ENCODE measurements at places on chromosomes 5 and 9.
A peak's percentile ranks its signal among the peaks of the same experiment; 100 is the strongest.

DNA sequence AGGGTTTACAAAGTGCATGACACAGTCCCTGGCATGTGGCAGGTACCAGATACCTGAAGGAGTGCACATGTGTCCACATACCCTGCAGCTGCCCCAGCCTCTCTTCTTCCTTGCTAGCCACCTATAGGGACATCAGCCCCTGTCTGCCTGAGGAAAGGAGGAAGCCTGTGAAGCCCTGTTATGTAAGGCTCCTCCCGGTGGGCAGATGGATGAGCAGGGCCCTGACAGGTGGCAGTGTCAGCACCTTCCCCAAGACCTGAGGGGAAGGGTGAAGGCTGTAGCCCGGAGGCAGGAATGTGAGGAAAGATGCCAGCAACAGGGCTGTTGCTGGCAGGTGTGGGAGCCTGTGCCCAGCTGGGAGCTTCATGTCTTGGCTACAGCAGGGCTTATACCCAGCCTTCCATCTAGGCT, 21.7 kb downstream of the TCF7 start:
- no peak for DNase-seq

- no peak for DNase-seq
These were observed 15.3 kb downstream of the C9orf152 start for GRCh38 chr9:110192531-110193261.

DNA sequence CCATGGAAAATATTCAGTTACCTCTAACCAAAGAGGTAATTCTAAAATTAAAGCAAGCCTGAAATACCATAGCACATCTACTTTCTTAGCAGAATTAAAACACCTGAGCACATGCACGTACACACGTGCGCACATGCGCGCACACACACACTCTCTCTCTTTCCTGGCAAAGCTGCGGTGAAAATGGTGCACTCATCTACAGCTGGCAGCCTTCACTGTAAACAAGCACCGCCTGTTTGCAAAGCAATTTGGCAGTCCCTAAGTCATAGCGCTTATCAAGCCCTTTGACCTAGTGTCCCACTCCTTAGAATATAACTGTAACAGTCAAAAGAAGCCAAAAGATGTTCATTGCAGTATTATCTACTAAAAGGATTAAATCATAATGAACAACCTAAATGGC, 278.7 kb downstream of the DENND1A start:
- no peak for DNase-seq

- no peak for DNase-seq
These were observed 15.9 kb upstream of the C5orf63 start for GRCh38 chr5:127089191-127089590.

GRCh38 chr5:9245071-9245470, 300.8 kb downstream of the SEMA5A start:
- no peak for DNase-seq

- no peak for DNase-seq
These were observed 106.5 kb upstream of the DMRT1 start for GRCh38 chr9:734831-735511.

GRCh38 chr5:135069016-135069770, 35.2 kb upstream of the PITX1 start:
- DNase-seq, result no peak

DNA sequence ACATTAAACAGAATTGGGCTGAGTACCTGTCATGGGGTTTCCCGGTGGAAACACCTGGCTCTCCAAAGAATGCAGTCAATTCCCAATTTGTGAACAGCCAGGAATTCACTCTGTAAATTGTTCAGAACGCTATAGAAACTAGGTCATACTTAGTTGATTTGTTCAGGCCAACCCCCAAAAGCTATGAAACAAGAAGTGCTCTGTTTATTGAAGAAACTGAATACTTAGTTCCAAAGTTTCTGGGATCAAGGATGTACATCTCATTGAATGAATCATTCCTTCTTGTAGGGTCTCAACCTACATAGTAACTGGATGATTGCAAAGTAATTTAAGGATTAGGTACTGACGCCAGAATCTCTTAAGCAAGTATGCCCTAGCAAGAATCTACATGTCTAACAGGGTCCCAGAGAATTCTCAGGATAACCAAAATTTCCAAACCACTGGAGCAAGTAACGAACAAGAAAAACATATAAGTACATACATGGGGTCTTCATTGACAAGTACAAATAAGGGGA, 659 bp upstream of the TUSC1 start:
- DNase-seq, result no peak

DNA sequence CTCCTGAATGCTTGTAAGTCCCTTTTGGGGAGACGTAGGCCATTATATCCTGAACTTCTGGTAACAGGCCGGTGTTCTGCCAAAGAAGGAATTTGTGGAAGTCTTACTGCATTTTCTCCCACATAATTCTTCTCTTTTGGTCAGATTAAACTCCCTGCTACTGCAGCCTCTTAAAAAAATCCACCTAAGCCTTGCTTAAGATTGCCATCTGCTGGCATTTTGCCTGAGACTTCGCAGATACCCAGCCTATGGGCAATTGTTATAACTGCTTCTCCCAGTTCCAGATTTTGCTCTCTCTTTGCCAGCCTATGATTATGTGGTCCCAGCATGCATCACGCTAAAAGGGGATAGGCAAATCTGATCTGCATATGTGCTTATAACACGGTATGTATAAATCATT, 391.6 kb upstream of the CHD1 start:
- no peak for DNase-seq

DNA sequence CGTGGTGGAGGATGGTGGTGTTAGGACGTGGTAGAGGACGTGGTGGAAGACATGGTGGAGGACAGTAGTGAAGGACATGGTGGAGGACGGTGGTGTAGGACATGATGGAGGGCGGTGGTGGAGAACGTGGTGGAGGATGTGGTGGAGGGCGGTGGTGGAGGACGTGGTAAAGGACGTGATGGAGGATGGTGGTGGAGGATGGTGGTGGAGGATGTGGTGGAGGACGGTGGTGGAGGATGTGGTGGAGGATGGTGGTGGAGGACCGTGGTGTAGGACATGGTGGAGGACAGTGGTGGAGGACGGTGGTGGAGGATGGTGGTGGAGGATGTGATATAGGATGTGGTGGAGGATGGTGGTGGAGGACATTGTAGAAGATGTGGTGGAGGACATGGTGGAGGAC, 67.6 kb downstream of the S1PR3 start:
- no peak for DNase-seq

- peak; percentile 74 for DNase-seq
These were observed 51.5 kb upstream of the NKD2 start for GRCh38 chr5:956941-957747.

- peak; percentile 87 for DNase-seq
These were observed 33.5 kb downstream of the PDGFRB start for GRCh38 chr5:150122158-150122510.

GRCh38 chr5:178387856-178388190, 155.2 kb upstream of the PHYKPL start:
- no peak for DNase-seq

- peak; percentile 10 for DNase-seq
These were observed 34.9 kb upstream of the N4BP3 start for GRCh38 chr5:178078197-178079010.

DNA sequence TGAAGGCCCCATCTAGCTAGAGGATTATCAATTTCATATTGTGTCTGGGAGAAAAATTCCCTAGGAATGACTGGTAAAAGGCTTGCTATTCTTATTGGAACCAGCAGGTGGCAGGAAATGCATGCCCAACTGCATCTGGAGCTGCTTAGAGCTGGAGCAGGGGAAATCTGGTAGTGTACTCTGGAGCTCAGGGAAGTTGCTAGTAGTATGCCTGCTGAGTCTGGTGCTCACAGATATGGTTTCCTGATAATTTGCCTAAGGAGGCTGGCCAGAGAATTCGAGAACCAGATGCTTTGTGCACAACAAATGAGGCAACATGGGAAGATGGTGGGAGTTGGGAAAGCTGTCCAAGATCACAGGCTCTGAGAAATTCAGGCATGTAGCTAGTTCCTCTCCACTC, 53.7 kb downstream of the G3BP1 start:
- peak; percentile 41 for DNase-seq

- DNase-seq, result no peak
These were observed 312.8 kb downstream of the NDUFS4 start for GRCh38 chr5:53873235-53873634.

GRCh38 chr5:41686191-41686590, 175.8 kb upstream of the PLCXD3 start:
- DNase-seq, result no peak

DNA sequence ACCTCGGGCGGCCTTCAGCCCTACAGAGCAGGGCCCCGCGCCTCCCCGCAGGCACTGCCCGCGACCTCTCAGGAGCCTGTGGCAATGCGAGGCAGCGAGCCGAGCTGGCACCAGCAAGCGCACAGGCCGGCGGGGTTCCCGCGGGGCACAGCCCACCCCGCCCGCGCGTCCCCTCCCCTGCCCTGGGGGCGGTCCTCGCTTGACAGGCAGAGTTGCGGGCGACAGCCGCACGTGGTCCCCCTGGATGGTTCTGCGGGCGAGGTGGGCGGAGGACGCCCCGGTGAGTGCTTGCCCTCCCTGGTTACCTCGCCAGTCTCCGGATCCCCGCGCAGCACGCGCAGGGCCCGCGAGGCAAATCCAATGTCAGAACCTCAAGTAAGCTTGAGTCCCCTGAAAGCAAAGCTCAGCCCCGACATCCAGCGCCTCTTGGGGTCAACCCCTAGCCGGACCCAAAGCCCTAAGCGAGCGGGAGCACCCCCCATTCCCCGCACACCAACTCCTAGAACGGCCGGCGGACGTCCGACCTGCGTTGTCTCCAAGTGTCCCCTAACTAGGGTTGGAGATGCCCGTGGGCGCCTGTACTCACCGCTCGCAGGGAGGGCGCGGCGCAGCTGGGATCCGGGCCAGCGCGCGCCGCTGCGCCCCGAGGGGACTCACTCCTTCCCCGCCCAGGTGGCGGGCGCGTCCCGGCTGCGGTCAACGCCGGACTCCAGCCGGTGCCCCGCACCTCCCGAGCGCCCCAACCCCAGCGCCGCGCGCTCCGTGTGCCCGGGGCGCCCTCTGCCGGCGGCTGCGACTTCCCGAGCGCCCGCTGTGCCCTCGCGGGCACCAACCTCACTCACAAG, at the start of gene DRD1:
DRD1 (minus strand) TSS at position 123 of the 845 bp plus-strand sequence. CDS start 1,083 bp downstream, outside the sequence.
- DNase-seq, result peak; percentile 82

DNA sequence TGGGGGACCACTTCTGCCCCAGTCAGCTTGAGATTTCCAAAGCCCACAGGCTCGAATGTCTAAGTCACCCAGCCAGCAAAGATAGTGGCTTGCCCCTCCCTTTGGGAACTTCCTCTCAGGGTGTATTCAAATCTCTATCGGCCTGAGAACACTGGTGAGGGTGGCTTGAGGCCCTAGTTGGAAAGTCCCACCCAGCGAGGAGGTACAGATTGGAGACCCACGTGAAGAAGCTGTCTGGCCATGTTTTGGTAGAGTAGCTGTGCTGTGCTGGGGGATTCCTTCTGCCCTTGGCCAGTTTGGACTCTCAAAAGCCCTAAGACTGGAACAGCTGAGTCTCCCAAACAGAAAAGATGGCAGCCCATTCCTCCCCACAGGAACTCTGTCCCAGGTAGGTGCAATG, 172.7 kb upstream of the RIOK2 start:
- peak; percentile 17 for DNase-seq

DNA sequence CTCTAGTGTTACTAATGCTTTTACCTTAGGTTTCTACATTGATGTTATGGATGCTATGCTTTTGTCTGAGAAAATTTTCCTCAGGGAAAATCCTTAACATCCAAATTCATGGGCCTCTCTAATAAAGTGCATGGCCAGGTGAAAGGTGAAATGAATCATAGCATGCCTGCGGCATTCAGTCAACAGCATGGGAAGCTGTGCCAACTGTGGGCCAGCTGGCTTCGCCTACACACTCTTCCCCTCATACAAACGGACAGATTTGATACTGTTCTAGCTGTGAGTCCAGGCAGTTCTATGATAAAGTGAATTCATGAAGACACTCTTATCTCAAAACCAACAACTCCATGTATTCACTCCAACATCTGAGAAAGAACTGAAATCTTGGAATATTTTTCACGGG, 374.1 kb downstream of the PLK2 start:
- DNase-seq, result no peak

DNA sequence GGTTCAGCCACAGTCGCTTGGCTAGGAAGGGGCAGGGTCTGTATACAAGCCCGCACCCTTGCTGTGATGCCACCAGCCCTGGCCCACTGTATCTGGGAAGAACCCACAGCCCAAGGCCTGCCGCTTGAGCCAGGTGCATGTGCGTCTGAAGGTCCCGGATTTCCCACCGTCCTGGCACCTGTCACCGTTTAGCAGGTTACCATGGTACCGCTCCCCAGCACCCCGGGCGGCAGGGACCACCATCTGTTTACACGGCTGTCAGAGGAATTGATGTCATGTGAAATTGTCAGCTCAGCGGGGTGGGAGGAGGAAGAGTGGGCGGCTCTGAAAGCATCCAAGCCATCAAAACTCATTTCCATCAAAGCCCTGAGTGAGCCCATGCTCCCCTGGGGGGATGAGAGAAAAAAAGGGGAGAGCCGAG, 92.7 kb downstream of the HRH2 start:
- no peak for DNase-seq

- DNase-seq, result no peak
These were observed 36.5 kb upstream of the GLDC start for GRCh38 chr9:6681957-6682501.

DNA sequence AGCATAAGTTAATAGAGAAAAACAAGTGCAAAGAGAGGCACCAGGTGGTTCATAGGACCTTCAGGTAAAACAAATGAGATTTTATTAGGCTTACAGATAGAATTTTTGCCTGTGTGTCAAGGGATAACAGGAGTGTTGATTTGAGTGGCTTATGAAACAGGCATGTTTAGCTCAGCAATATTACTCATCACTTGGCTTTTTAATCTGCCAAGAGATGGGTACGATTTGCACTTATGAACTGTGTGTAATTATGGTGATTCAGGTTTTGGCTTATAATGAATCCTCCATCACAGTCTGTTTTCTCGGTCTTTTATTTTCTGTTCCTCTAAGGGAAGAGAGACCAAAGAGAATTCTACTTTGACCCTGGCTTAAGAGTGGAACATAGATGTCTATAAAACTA, 199.3 kb downstream of the DMRTA1 start:
- DNase-seq, result no peak

- DNase-seq, result peak; percentile 20
These were observed 19.6 kb downstream of the ITGA2 start for GRCh38 chr5:53008751-53009150.

- DNase-seq, result no peak
These were observed 376.6 kb upstream of the TUSC1 start for GRCh38 chr9:26054600-26055520.

DNA sequence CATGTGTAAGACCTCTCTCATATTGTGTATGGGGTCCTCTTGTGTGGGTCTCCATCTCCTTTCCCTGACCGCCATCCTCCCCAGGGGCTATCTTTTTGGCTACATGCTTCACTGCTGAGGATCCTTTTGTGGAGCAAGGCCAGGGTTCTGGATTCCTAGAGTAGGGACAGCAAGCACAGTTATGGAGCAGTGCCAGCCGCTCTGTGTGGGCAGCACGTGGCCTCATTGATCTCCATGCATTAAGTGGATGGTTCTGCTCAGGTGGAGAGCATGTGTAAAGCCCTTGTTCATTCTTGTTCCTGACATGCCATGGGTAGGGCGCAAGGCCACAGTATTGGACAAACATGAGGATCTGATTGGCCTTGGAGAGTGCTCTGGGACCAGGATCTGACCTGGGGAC, 8.9 kb downstream of the PHF2 start:
- DNase-seq, result no peak

- DNase-seq, result peak; percentile 18
These were observed 816 bp downstream of the RBM18 start for GRCh38 chr9:122263699-122264349.

All from GM13976 (cell line).